Activated T-helper 1 cell treated with Interleukin-2 at 50 U/mL for 16 hours (primary cell): ENCODE measurements at places on chromosomes 1 and 21.

GRCh38 chr1:11482198-11482597, 3.2 kb downstream of the DISP3 start:
- no peak for DNase-seq

DNA sequence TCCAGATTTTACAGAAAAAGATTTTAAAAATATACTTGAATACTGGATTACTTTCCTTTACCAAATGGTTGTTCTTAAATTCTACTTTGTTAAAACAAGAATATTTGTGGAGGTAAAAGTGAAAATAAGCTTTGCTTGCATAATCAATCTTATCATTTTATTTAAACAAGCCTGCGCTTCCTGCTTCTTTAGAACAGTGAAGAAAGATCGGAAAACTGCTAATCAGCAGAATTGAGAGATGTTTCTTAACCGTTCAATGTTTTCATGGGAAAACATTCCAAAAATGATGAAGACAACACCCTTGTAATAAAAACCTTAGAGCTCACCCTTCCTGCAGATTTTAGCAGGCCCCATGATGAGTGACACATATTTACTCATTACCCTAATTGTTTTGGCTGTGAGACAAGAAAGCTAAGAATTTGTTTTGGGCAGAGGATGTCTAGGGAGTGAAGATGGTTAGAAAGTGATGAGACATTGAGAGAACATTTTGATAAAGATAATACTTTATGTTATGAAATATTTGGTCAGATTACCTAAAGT, 72.6 kb downstream of the TPR start:
- no peak for DNase-seq

GRCh38 chr1:54272134-54272533, 72.2 kb downstream of the MRPL37 start:
- no peak for DNase-seq

DNA sequence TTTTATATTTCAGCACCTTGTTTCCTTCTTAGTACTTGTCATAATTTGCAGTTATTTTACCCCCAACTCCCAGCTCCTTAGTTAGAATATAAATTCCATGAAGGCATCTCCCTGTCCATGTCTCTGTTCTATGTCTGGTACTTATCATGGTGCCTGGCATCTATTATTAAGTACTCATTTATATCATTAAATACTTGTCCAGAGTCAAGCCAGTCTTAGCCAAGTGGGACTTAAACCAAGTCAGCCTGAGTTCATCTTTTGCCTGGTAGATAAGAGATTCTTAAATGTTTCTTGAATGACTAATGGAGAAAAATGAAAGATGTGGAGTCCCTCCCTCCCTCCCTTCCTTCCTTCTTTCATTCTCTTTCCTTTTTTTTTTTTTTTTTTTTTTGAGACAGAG, 9.4 kb downstream of the SLC25A44 start:
- no peak for DNase-seq

DNA sequence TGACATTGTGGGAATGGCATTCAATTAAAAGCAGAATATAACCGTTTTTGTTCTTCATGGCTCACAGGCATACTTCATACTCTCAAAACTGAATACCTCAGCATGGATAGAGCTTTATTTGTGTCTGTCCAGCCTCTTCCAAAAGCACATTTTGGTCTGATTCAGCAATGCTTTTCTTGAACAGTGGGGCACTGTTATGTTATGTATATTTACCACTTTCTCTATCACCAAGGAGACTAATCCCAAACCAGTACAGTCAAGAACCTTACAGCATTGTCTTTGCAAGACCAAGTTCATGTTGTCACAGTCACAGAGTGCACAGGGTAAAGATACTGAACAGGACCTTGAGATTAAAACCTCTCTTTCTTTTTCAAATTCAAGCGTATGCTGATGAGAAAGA, 582.8 kb downstream of the PTBP2 start:
- DNase-seq, result no peak

GRCh38 chr21:38806153-38806941, 618 bp downstream of the ETS2 start:
- peak; percentile 15 for DNase-seq

DNA sequence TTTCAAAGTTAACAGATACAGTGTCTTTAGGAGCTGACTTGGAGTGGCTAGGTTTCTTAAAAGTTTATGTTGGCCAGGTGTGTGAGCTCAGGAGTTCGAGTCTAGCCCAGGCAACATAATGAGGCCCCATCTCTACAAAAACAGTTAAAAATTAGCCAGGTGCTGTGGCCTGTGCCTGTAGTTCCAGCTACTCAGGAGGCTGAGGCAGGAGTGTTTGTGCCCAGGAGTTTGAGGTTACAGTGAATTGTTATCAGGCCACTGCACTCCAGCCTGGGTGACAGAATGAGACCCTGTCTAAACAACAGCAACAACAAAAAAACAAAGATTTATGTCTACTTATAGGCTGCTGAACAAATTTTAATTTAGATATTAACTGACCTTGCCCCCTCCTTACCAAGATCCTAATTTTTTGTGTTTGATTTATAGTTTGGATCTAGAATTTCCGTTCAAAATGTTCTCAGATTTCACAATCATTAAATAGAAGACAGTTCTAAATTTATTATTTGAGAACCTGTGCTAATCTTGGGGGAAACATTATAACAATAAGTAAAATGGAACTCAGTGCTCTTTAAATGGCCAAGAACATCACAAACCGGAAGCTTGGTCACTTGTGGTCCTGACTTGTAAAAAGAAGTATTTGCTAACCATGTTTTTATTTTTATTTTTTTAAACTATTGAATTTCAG, 67.8 kb downstream of the POU2F1 start:
- DNase-seq, result no peak

- DNase-seq, result no peak
Measured at GRCh38 chr21:41086569-41086968, 81.4 kb upstream of the BACE2 start.

DNA sequence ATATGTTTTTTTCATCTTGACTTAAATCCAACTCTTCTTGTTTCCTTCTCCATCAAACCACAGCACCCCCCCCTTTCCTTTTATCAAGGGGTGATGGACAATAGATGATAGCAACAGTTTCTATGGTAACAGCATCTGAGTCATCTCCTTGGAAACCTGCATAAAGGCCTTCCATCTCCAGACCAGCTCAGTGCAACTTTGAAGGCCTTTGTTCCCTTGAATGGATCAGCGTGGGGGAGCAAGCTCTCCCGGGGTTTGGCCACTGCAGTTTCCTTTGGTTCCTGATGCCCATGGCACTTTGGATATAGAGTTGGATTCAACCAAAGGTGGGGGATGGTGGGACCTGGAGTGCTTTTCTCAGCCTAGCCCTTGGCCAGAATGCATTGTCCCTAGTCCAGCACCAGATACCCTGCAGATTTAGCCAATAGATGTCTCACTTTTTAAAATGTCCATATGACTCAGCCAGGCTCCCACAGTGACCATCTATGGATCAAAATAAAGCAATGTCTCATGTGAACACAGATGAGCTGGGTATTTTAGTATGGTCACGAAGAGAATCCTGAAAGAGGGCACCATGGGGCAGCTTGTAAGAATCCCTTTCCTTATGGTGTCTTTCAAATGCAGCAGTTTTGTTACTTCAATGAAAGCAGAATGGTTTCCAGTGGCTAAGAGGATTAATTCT, 127.7 kb downstream of the SPATA46 start:
- DNase-seq, result no peak

- DNase-seq, result no peak
Measured at GRCh38 chr1:53693773-53694717, 44.9 kb downstream of the GLIS1 start.

DNA sequence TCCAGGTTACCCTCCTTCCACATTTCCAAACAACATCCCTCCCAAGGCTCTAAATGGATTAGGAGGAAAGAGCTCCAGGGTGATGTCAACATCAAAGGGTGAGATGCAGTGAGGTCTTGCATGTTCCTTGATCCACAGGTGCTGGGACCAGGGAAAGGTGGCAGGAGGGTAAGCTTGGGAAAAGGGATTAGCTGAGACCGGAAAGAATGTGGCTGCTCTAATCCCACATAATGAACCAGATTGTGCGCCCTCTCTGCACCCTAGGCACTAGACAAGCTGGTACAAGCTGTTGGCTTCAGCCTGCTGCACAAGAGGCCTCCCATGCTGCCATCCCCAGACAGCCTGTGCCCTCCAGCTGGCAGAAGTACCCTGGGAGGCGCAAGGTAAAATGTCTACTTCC, 34.9 kb downstream of the PLXNA2 start:
- DNase-seq, result no peak

GRCh38 chr1:197336571-197336970, 68.5 kb downstream of the CRB1 start:
- no peak for DNase-seq

- DNase-seq, result no peak
Measured at GRCh38 chr1:230112131-230112701, 45.2 kb downstream of the GALNT2 start.

DNA sequence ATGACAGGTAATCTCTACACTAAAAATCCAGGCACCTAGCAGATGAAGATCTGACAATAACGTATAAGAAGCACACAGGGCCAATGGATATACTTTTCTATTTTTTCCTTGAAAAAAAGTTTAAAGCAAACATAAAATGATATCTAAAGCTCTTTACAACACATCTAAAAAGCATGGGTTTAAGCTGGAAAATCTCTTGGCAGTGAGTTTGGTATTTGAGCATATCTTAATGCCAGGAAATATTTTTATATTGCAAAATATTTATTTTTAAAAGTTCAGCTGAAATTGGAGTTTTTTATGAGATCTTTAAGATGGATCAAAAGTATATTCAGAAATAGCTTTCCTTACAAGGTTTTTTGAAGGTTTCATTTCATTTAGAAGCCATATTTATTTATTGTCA, 40.5 kb downstream of the SLC5A9 start:
- DNase-seq, result no peak

- DNase-seq, result peak; percentile 9
Measured at GRCh38 chr21:41768437-41769042, 1.7 kb upstream of the RIPK4 start.

- no peak for DNase-seq
Measured at GRCh38 chr1:47592296-47593012, 154.6 kb downstream of the FOXD2 start.

DNA sequence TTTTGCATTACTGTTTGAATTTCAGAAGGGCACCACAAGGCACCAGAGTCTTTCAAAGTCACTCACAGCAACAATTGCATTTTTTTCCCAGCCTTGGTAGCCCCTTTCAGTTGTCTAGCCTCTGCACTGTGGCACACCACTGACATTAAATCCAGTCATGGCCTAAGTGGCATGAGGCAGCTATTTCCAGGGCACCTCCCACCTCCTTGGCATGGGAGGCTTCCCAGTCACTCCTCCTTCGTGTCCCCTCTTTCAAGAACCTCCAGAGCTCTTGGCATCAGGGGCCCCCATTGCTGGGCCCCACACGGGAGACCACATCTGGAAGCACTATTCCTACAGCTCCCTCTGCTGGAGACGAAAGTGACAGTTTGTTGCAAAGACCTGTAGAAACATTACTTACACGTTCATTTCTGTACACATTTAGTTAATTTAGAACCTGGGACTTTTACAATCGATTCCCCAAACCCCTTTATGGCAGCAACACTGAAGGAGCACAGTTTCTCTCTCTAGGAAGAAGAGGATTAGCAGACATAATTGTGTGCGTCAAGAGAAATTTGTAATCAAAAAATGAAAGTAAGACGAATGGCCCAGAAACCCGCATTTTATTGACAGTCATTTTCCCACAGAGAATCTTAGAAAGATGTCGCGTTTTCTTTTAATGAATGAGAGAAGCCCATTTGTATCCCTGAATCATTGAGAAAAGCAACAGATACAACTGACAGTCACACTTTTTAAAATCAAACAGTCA, 5.7 kb upstream of the CHD5 start:
- no peak for DNase-seq

DNA sequence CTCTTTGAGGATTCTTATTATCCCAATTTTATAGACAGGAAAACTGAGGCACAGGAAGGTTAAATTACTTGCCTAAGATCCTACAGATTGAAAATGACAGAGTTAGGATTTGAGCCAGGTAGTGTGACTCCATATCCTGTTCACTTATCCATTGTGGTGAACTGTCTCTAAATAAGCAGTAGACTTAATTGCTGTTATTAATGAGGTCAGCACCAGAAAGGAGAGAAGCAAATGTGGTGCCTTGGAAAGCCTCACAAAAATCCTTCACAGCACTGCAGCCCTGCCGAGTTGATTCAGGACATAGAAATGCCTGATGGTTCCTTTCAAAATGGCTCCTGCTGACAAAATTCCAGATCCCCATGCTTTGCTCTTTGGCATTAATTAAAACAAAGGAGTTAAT, 193.3 kb upstream of the BEND5 start:
- DNase-seq, result no peak

DNA sequence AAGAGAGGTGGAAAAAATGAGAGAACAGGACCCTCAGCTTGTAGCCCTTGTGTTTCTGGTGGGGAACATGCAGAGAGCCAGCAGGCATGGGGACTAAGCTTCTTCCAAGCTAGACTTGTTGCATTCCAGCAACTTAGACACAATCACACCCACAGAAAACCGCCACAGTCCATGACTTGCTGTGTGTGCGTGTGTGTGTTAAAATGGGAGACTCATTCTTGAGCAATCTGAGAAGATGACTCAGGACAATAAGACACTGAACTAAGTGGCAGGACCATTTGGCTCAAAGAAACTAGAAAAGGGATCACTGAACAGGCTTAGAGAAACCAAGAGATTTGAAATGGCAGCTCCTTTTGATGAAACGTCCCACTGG, 78.0 kb downstream of the HLX start:
- DNase-seq, result no peak

DNA sequence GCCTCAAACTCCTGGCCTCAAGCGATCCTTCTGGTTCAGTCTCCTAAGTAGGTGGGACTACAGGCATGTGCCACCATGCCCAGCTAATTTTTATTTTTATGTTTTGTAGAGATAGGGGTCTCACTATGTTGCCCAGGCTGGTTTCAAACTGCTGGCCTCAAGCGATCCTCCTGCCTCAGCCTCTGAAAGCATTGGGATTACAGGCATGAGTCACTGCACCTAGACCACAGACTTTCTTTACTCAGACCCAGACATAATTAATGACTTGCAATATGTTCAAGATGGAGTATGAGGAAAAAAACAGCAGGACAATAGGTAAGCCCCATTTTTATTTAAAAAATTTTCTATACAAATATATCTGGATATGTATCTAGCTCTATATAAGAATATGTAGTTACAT, 13.2 kb downstream of the KANK4 start:
- DNase-seq, result no peak

- DNase-seq, result no peak
Measured at GRCh38 chr1:60670302-60670701, 412.1 kb upstream of the NFIA start.

- DNase-seq, result no peak
Measured at GRCh38 chr21:26077521-26077920, 93.0 kb downstream of the APP start.

GRCh38 chr1:29213055-29213454, 17.7 kb downstream of the MECR start:
- no peak for DNase-seq

- peak; percentile 18 for DNase-seq
Measured at GRCh38 chr21:36104317-36105300, 30.3 kb upstream of the CBR3 start.

- DNase-seq, result no peak
Measured at GRCh38 chr1:17523321-17524041, 16.0 kb upstream of the ARHGEF10L start.
